ENCODE measurements at places on chromosomes 12 and 14. TPM values are rescaled to one million over a fixed set of nuclear protein-coding genes. Genes with fewer than 3 reads are reported as not detected.

The SLC35F4 gene
- total RNA-seq = not detected

The CLEC4C gene
- total RNA-seq = not detected

The GPR135 gene
- total RNA-seq = 0.98 TPM

The KCNJ8 gene
- not detected for total RNA-seq

The BCL2L14 gene
- total RNA-seq = 7.7 TPM

The LRFN5 gene
- total RNA-seq = not detected

The KRT71 gene
- not detected for total RNA-seq

The IL22 gene
- 1.6 TPM for total RNA-seq

The TM9SF1 gene
- 24.4 TPM for total RNA-seq

- H3K4me3 ChIP-seq = no peak overlapping the region
- no peaks in the 10 kb centered on the region for H3K4me1 ChIP-seq
- no peaks in the 10 kb centered on the region for H3K36me3 ChIP-seq
- no peak for DNase-seq
Measured at GRCh38 chr12:86712425-86712843, 456.2 kb upstream of the MGAT4C start.

DNA sequence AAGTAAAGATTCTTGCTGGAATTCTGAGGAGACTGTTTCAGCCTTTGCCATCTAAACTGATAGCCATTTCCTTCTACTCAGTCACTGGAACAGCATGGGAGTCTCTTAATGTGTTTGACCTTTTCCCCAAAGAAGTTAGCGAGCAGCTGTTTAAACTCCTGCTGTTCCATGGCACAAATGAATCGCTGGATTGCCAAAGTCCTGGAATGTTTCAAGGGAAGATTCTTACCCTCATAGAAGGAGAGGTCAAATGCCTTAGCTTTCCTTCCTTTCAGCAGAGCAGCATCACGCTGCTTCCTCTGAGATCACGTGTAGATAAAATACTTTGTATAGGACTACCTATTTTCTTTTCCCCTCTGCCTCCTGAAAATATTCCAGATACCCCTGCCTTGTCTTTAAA is 10.5 kb upstream of the NR2C1 start:
- H3K36me3 ChIP-seq = no peaks in the 10 kb centered on the region
- H3K4me1 ChIP-seq = peaks cover 4% of the 10 kb centered on the region
- H3K27ac ChIP-seq = no peak overlapping the region

DNA sequence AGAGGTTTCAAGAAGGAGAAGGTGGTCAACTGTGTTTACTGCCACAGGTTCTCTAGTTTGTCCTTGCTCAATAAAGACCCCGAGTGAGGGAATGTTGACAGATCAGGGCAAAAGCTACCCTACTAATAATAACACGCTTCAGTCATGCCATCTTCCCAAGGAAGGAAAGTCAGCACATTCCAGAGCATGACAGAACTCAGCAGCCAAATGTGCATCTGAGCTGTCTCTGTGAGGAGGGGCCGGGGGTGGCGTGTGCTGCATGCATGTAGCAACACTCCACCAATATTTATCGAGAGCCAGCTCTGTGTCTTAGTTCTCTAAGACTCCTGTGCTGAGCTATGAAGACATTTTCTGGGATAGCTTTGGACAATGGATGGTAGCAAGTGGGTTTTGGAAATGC is 260.4 kb downstream of the DPF3 start:
- no peaks in the 10 kb centered on the region for H3K36me3 ChIP-seq
- peaks cover 8% of the 10 kb centered on the region for H3K27me3 ChIP-seq
- H3K4me1 ChIP-seq = no peaks in the 10 kb centered on the region
- DNase-seq = no peak
- H3K4me3 ChIP-seq = no peak overlapping the region

GRCh38 chr12:121811434-121812319 is 7.9 kb downstream of the SETD1B start:
- H3K4me1 ChIP-seq = peaks cover 40% of the 10 kb centered on the region
- DNase-seq = peak; percentile 82

- H3K27ac ChIP-seq = no peak overlapping the region
- no peak for DNase-seq
- H3K27me3 ChIP-seq = no peaks in the 10 kb centered on the region
- no peaks in the 10 kb centered on the region for H3K4me1 ChIP-seq
- H3K4me3 ChIP-seq = no peak overlapping the region
Measured at GRCh38 chr14:53851394-53852090, 105.1 kb downstream of the BMP4 start.

GRCh38 chr12:117440384-117440783 is 79.0 kb upstream of the NOS1 start:
- no peak overlapping the region for H3K27ac ChIP-seq
- DNase-seq = no peak
- no peaks in the 10 kb centered on the region for H3K36me3 ChIP-seq
- H3K4me3 ChIP-seq = no peak overlapping the region
- peaks cover 2% of the 10 kb centered on the region for H3K27me3 ChIP-seq

- no peak overlapping the region for H3K4me3 ChIP-seq
- no peak for DNase-seq
- H3K27ac ChIP-seq = no peak overlapping the region
- H3K27me3 ChIP-seq = peaks cover 4% of the 10 kb centered on the region
Measured at GRCh38 chr12:99111600-99111999, 466.5 kb downstream of the APAF1 start.

DNA sequence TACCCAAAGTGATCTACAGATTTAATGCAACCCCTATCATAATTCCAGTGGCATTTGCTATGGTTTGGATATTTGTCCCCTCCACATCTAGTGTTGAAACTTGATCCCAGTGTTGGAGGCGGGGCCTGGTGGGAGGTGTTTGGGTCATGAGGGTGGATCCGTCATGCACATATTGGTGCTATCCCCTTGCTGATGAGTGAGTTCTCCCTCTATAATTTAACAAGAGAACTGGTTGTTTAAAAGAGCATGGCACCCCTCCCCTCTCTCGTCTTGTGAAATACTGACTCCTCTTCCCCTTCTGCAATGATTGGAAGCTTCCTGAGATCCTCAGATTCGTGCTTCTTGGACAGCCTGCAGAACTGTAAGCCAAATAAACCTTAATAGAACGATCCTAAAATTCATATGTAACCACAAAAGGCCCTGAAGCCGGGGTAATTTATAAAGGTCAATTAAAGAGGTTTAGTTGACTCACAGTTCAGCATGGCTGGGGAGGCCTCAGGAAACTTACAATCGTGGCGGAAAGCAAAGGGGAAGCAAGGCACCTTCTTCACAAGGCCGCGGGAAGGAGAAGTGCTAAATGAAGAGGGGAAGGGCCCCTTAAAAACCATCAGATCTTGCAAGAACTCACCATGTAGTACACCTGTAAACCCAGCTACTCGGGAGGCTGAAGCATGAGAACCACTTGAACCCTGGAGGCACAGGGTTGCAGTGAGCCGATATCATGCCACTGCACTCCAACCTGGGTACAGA is 41.2 kb downstream of the SLC39A9 start:
- peaks cover 27% of the 10 kb centered on the region for H3K36me3 ChIP-seq
- no peaks in the 10 kb centered on the region for H3K27me3 ChIP-seq
- peaks cover 12% of the 10 kb centered on the region for H3K4me1 ChIP-seq
- no peak for DNase-seq
- no peak overlapping the region for H3K4me3 ChIP-seq
- no peak overlapping the region for H3K27ac ChIP-seq

- peak; percentile 73 for DNase-seq
- H3K4me1 ChIP-seq = peaks cover 90% of the 10 kb centered on the region
- H3K27ac ChIP-seq = peak overlapping the region; percentile 99
- H3K4me3 ChIP-seq = peak overlapping the region; percentile 41
- peaks cover 71% of the 10 kb centered on the region for H3K36me3 ChIP-seq
- H3K27me3 ChIP-seq = no peaks in the 10 kb centered on the region
Measured at GRCh38 chr12:120013659-120014380, 24.8 kb downstream of the BICDL1 start.

DNA sequence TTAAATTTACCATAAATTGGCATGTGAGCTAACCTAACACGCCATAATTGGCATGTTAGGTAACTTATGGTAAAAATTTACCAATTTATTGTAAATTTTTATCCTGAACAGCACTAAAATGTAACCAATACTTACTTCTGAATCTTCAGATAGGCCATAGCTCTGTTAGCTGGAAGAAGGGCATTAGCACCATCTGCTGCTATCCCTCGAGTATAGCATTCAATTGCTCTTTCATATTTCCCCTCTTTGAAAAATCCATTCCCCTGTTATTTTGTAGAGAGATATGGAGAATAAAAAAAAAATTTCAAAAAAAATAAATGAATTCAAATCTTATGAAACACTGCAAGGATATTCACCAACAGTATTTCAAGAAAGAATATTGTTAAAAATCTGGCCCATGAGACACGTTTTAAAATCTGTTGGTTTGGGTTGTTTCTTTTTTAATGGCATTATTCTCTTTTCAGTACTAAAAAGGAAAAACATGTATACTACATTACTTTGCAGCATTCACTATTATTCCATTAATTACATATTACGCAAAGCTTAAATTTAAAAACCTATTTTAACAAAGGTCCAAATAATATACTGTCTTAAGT is 19.1 kb downstream of the RPAP3 start:
- DNase-seq = peak; percentile 42
- H3K27me3 ChIP-seq = no peaks in the 10 kb centered on the region
- H3K4me3 ChIP-seq = no peak overlapping the region
- H3K36me3 ChIP-seq = peaks cover 31% of the 10 kb centered on the region

GRCh38 chr12:42510823-42511222 is 78.7 kb downstream of the PRICKLE1 start:
- peaks cover 1% of the 10 kb centered on the region for H3K27me3 ChIP-seq
- no peaks in the 10 kb centered on the region for H3K36me3 ChIP-seq
- no peak overlapping the region for H3K4me3 ChIP-seq
- no peak overlapping the region for H3K27ac ChIP-seq
- DNase-seq = no peak
- no peaks in the 10 kb centered on the region for H3K4me1 ChIP-seq

DNA sequence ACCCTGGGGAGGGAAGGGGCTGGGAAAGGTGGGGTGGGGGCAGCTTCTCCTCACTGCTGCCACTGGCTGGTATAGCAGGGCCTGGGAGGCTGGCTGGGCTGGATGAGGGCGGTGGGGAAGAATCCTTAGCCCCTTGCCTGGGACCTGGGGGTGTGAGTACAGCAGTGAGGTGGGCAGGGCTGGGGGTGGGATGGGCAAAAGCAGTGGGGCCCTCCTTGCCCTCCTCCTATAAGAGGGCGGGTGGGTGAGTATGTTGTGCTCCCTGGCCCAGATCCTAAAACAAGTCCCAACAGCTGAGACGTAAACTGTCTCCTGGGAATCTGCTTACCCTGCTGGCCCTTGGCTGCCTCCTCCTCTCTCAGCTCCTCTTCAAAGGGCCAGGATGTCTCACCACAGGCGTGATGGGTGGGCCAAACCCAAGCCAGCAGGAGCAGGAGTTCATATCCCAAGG is 2.2 kb downstream of the NCKAP5L start:
- no peak for DNase-seq
- H3K36me3 ChIP-seq = no peaks in the 10 kb centered on the region
- no peak overlapping the region for H3K4me3 ChIP-seq
- no peak overlapping the region for H3K27ac ChIP-seq
- H3K4me1 ChIP-seq = peaks cover 36% of the 10 kb centered on the region
- H3K27me3 ChIP-seq = no peaks in the 10 kb centered on the region

- H3K36me3 ChIP-seq = peaks cover 28% of the 10 kb centered on the region
- H3K27ac ChIP-seq = peak within 1 kb of the TSS; percentile 91
- DNase-seq = peak; percentile 93
- H3K4me3 ChIP-seq = peak within 1 kb of the TSS; percentile 94
Measured at GRCh38 chr14:103562429-103563225, at the start of the genes BAG5 and COA8. Gene BAG5 (minus strand): TSS chr14:103562657. CDS start chr14:103561164, 1,493 bp downstream. Gene COA8 (plus strand): TSS chr14:103562960. CDS start chr14:103563002, 42 bp downstream.

DNA sequence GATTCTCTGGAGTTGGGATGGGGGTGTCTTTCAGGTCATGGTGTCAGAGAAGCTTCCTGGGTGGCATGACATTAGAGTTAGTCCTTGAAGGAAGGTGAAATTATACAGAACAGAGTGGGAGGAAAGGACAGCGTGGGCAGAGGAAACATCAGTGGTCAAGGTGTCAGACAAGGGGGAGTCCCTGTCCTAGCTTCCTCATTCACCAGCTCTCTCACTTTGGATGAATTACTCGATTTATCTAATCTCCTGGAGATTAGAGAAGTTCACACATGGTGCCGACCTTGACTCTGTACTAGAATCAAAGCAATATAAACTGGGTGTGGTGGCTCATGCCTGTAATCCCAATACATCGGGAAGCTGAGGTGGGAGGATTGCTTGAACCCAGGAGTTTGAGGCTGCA is 492.9 kb downstream of the VRK1 start:
- no peak overlapping the region for H3K4me3 ChIP-seq
- peaks cover 4% of the 10 kb centered on the region for H3K27me3 ChIP-seq
- DNase-seq = no peak
- H3K36me3 ChIP-seq = no peaks in the 10 kb centered on the region
- peaks cover 16% of the 10 kb centered on the region for H3K4me1 ChIP-seq
- H3K27ac ChIP-seq = no peak overlapping the region

- H3K27ac ChIP-seq = no peak overlapping the region
- H3K4me1 ChIP-seq = peaks cover 9% of the 10 kb centered on the region
- no peaks in the 10 kb centered on the region for H3K27me3 ChIP-seq
- no peak for DNase-seq
- no peaks in the 10 kb centered on the region for H3K36me3 ChIP-seq
Measured at GRCh38 chr12:93005928-93006392, 76.9 kb upstream of the EEA1 start.

DNA sequence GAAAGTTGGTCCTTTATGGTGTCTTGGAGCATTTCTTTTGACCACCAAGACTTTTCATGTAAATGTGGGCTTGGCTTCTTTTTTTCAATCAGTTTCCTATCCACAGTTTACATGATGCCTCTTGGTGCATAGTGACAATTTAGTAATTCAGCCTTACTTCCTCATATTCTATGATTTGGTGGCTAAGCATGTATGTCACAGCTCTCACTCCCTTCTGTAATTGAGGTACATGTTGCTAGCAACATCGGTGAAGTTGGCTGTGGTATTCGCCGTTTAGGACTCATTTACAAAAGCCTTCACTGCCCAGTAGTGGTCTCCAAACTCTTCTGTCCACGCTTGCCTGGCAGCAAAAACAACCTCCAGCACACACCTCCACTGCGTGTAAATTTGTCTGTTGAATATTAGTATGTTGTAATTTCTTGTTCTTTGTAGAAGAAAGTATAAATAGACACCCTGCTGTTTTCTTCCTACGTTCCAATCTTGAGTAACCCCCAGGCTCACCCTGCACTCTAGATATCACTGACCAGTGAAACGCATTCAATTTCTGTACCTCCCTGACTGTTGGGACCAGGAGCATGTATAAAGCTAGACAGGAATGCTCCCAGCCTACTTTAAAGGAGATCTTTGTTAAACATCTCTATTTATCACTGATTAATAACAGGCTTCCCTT is 90.4 kb downstream of the PPP2R5C start:
- no peaks in the 10 kb centered on the region for H3K27me3 ChIP-seq
- H3K27ac ChIP-seq = peak overlapping the region; percentile 44

GRCh38 chr12:6369916-6370575 is 5.3 kb downstream of the SCNN1A start:
- H3K27me3 ChIP-seq = no peaks in the 10 kb centered on the region
- no peak for DNase-seq
- no peak overlapping the region for H3K4me3 ChIP-seq
- H3K27ac ChIP-seq = no peak overlapping the region
